ENCODE measurements at places on chromosomes 5 and 9.

- no peak for DNase-seq
Observed at GRCh38 chr9:14788846-14789245, 66.3 kb upstream of the CER1 start.

DNA sequence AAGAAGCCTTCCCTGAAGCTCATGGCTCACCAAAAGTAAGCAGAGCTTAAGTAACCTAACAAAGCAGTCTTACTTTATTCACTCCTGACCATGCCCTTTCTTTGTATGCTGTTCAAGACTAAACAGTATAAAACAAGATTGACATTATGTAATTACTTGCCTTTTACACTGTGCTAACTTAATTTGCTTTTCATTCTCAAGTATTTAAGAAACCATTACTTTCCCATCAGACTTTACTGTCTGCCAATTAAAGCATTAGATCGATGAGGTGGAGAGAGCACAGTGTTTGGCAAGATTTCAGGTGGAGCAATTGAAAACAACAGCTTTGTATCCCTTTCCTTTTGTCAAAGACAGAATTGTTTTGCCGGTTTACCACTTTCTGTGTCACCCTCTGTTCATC lies 98.2 kb downstream of the RORB start:
- DNase-seq, result no peak

GRCh38 chr9:124257844-124258606 lies at the start of gene NEK6:
TSS of gene NEK6 (plus strand) at chr9:124257949. CDS start at chr9:124301965, 44,016 bp downstream.
- DNase-seq, result peak; percentile 33

DNA sequence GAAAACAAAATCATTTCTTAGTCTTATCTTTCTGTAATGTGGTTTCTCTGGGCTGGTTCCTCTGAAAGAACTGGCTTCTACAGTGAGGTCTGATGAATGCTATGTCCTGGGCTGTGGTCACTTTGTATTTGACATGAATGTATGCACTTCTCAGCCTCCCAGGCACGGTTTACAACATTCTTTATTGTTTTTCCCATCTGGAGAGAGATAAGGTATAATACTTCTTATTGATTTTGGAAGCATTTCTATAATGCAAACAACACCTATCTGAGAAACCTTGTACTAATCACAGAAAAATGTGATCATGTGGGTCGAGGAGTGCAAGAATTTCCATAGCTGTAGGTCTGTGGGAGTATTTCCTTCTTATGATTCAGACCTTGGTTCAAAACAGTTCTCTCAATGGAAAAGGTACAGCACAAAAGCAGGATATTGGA lies 46.9 kb downstream of the ACTBL2 start:
- no peak for DNase-seq

DNA sequence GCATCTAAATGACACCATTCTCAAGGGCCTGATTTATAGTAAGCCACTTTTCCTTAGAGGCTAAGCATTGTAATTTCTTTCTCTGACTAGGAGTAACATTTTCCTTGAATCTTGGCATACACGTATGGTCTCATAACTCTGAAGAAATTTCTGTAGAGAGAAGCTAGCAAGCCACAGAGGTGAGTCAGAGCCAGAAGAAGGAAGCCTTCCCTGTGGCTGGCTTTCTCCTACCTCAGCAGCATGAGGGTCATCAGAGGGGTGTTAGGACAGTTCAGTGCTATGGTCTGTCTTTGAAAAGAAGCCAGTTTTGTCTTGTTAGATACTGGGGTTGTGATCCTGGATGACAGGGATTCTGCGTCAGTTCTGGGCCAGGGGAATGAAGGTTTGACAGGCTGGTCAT lies 3.2 kb downstream of the SNX30 start:
- DNase-seq, result no peak

DNA sequence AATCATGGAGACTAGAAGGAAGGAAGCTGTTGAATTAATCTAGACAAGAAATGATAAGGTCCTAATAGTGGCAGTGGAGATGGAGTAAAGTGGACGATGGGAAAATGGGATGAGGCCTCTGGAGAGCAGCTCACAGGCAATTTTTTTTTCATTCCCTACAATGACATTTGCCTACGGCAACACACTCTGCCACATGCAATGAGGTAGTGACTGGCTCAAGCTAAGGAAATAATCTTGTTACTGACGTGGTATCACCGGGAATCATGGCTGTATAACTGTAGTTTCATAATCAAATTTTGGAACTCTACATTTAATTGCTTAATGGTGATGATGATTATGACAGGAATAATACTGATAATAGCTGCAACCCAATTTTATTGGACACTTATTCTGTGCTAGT lies 12.1 kb upstream of the MOB3B start:
- no peak for DNase-seq

- no peak for DNase-seq
Observed at GRCh38 chr5:172902497-172903472, 56.4 kb upstream of the RPL26L1 start.

DNA sequence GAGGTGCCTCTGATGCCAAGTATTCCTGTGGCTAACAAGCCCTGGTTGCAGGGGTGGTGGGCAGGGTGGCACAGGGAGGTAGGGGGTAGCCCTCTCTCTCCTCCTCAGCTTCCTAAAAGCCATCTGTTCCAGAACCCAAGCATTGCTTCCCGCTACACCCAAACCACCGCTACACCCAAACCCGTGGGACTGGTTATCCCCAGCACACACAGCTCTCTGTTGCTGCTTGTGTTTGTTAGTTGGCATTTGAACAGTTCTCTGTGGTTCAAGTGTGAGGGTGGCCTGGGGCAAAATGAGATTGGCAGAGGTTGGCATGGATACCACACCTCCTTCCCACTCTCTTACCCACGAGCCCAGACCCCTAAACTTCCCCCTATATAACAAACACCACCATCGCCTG lies 40.4 kb downstream of the SPARC start:
- DNase-seq, result no peak

DNA sequence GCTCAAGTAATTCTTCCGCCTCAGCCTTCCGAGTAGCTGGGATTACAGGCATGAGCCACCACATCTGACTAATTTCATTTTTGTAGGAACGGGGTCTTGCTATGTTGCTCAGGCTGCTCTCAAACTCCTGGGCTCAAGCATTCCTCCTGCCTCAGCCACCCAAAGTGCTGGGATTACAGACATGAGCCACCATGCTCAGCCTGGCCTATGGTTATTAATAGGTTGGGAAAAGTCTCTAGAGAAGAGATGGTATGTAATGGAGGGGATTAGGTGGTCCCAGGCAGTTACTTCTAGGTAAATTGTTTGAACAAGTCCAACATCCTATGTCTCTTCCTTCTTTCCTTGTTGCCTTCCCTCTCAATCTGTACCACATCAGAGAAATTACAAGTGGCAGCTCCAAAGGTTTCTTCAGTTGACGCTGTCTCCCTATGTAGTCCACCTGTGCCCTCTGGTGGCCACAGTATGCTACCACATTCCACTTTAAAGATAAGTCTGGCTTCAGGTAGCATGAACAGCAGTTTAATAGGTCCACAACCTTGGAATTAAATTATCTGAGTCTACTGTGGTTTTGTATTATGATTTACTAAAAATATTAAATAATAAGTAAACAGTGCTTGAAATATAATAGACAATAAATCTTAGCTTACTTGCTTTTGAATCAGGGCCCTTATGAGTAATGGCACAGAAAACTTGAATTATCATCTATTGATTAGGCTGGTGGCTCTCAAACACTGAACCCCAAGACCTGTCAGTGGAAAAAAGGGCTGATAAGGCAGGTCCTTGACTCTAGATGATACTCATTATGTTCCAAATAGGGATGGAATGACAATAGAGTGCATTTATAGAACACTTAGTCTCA lies 9.7 kb downstream of the TIGD6 start:
- DNase-seq, result no peak

- no peak for DNase-seq
Observed at GRCh38 chr5:140565024-140565779, 574 bp downstream of the SLC35A4 start.

GRCh38 chr5:89187883-89188465 lies 305.0 kb upstream of the MEF2C start:
- no peak for DNase-seq

- no peak for DNase-seq
Observed at GRCh38 chr5:14895301-14895700, 23.7 kb upstream of the ANKH start.

DNA sequence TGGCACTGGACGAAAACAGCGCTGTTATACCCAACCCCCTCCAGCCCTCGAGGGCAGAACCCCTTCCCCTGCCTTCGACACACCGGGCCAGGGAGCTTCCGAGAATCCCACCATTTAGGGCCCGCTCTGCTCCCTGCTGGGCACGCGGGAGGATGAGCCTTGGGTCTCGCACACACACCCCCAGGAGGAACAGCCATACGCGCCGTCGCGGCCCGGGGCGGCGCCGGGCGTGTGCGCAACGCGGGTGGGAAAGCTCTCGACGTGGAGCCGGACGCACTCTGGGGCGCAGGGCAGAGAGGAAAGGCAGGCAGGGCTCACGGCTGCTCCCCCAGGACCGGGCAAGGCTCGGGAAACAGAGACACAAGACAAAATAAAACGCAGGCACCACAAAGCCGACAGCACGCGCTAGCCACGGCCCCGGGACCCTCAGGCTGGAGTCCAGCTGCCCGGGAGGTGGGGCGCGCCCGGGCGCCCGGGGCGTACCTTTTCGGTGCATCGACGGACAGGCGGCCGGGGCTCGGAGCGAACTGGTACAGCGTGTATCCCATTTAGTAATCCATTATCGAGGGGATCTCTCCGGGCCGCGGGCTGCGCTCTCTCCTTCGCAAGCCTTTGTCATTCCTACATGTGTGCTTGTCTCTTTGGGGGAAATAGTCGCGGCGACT lies 789 bp downstream of the SEMA6A start:
- no peak for DNase-seq

GRCh38 chr9:125850763-125851162 lies 103.6 kb downstream of the PBX3 start:
- DNase-seq, result no peak

DNA sequence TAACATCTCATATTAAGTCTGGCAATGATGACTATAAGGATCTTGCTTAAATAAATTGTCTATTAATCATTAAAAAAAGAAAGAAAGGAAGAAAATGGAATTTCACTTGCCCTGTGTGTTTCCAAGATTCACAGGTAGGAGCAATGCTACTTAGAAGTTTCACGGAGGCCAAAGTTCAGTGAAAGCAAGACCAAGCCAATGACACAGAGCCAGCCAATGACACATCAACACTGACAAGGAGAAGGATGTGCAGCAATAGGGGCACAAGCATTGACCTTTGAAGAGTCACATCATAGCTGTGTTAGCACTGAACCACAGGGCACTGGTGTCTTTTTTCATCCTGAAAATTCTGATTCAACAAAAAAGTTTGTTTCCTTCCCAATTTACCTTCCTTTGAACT lies 364.3 kb downstream of the PDE4D start:
- no peak for DNase-seq

DNA sequence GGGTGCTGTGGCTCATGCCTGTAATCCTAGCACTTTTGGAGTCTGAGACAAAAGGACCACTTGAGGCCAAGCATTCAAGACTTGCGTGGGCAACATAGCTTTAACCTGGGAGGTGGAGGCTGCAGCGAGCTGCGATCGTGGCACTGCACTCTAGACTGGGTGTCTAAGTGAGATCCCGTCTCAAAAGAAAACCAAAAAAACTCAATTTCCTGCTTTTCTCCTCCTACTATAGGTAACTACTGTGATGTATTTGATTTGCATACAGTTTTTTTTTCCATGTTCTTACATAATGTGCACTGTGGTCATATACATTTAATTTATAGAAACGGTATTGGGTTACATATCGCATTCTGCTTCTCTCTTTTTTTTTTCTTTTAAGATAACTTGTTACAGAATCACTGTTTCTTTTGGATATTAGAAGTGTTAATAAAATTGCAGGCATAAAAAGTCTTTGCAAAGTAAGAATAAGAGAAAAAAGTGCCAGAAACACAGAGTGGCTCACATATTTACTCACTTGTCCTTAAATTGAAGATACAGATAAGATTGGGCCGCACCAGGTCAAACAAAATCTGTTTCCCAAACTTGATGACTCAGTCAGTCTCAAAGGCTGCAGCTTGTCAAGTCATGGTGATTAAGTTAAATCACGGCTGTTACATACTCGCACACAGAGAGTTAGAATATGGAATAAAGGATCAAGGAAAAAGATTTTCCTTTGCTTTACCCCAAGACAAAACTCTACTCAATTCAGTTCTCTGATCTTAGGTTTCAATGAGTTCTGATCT lies 2.0 kb upstream of the PTGR1 start:
- DNase-seq, result no peak

DNA sequence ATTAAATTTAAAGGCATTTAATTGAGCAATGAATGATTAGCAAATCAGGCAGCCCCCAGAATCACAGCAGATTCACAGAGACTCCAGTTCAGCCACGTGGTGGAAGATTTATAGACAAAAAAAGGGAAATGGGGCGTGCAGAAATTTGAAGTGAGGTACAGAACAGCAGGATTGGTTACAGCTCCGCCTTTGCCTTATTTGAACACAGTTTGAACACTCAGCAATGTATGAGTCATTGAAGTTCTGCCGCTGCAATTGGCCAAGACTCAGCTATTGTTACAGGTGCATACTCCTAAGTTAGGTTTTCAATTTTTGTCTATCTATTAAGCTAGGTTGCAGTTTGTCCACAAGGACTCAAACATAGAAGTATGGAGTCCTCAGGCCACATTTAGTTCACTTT lies 157.7 kb upstream of the SLC12A2 start:
- no peak for DNase-seq

GRCh38 chr9:29439961-29440360 lies 1866.7 kb upstream of the C9orf72 start:
- DNase-seq, result no peak

- no peak for DNase-seq
Observed at GRCh38 chr9:34227445-34227844, 48.6 kb downstream of the UBAP1 start.

DNA sequence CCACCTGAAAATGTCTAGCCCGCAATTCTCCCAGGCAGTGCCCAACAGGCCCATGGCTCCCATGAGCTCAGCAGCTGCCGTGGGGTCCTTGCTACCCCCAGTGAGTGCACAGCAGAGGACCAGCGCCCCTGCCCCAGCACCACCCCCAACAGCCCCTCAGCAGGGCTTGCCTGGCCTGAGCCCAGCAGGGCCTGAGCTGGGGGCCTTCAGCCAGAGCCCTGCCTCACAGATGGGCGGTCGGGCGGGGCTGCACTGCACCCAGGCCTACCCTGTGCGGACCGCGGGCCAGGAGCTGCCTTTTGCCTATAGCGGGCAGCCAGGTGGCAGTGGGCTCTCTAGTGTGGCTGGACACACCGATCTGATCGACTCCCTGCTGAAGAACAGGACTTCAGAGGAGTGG lies 19.3 kb upstream of the LTC4S start:
- DNase-seq, result no peak

DNA sequence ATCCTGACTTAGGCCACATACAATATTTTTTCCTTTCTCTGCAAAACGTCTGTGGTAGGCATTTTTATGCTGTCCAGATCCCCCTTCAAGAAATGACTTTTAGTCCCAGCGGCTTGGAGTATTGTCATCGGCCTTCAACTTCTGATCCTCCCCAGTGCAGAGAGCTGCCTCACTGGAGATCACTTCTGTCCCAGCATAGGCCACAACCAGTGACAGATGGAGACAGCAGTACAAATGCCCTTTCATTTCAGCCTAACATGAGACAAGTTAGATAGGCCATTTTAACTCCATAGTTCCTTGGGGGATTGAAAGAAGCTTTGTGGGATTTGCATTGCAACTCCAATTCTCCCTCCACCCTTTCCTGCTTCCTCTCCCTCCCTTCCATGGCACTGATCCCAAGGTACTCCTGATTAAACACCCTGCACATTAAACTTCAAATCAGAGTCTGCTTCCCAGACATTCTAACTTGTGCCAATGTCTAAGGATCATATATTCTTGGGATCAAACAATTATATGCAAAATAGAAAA lies 3.2 kb upstream of the MAMDC2 start:
- DNase-seq, result no peak

Data from activated gamma-delta T cell (primary cell).